ENCODE measurements at places on chromosomes 12 and 14.
A peak's percentile ranks its signal among the peaks of the same experiment; 100 is the strongest.

GRCh38 chr12:76083246-76083903, 1.1 kb downstream of the NAP1L1 start:
- no peak for DNase-seq

GRCh38 chr12:71242511-71242910, 84.7 kb upstream of the TSPAN8 start:
- no peak for DNase-seq

GRCh38 chr12:69388371-69388770, 28.8 kb downstream of the YEATS4 start:
- DNase-seq: peak; percentile 34

GRCh38 chr14:92760524-92760805, 12.0 kb upstream of the LGMN start:
- no peak for DNase-seq

- no peak for DNase-seq
Observed at GRCh38 chr12:87935216-87935615, 94.0 kb downstream of the C12orf50 start.

DNA sequence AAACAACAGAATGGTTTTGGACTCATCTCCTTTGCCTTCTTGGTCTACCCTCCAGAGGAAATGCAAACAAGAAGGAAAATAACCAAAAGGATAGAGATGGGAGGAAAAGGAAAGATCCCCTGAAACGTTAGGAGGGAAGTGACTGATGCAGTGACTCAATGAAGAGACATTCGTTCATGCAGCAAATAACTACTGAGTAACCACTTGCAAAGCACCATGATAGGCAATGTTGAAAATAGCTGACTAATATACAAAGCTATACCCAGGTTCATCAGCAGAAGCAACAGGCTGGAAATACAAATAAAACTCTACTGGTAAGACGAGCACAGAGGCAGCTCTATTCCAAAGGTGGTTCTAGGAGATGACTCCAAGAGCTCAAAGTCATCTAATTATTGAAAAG, 41.8 kb downstream of the R3HDM2 start:
- DNase-seq: no peak

- DNase-seq: peak; percentile 25
Observed at GRCh38 chr12:54719691-54720090, 71.5 kb upstream of the DCD start.

DNA sequence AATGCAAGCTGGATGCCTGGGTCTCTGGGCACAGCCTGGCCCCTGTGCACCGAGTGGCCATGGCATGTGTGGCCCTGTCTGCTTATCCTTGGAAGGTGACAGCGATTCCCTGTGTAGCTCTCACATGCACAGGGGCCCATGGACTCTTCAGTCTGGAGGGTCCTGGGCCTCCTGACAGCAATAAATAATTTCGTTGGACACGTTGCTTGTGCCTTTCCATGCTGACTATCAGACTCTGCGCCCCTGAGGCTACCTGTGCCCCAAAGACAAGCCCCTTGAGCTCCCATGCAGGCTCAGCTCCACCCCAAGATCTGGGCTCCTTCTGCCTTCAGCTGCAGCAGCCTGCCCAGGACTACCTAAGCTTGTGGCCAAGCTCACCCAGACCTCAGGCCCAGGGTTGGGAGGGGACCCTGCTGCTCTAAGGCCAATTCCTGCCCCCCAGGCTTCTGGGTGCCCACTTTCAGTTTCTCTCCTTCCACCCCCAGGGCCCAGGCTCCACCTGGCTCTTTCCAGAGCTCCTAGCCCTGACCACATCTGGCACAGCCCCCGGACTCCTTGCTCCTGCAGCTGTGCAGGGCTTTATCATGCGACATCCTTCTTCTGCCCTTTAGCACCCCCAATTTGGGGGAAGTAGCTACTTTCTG, 11.8 kb downstream of the SERPINA3 start:
- no peak for DNase-seq

- DNase-seq: no peak
Observed at GRCh38 chr12:14913381-14913781, 25.0 kb downstream of the ERP27 start.

- no peak for DNase-seq
Observed at GRCh38 chr12:6821591-6822425, at the start of gene GPR162. Gene GPR162 (plus strand): TSS chr12:6821821. CDS start chr12:6823899, 2,078 bp downstream.

DNA sequence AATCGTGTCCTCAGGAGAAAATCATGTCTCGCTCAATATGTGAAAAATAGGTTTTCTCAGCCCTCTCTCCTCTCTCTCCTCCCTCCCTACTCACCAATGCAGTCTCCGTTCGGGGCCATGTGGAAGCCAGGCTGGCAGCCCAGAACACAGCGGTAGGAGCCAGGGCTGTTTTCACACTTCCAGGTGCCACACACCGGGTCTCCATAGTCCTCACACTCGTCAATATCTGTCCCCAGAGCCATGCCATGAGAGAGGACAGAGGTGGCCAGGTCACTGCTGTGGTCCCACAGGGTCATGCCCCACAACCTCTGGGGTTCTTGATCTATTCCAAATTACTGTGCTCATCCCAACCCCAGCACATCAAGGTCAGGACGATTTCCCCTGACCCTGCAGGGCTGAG, 13.5 kb downstream of the ISCA2 start:
- no peak for DNase-seq

DNA sequence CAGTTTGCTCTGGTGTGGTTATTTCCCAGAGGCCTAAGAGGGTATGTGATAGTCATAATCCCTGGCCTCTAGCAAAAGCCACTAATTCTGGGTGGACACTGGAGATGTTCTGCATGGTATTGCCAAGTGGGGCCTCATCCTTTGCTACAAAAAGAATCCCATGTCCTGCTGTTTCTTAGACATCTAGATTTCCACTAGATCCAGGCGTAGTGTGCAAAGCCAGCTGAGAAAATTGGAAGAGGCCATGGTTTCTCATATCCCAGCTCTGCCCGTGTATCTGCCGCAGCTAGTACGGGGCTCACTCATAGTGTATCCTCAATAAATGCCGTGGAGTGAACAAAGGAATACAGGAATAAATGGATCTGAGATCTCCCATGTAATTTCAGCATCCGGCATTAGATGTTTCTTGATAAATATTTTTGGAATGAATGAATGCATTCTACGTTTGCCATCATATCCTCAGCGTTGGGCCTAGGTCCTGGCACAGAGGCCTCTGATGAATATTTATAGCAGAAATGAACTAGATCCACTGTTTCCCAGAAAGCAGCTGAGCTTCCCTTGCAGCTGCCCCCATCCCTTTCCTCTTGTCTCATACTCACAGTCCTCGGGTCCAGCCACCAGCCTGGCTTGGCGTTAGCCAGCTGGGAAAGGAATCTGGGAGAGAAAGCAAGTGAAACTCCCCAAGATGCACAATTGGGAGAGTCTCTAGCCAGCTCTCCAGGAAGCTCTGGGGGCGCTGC, 76.3 kb upstream of the NOS1 start:
- DNase-seq: no peak

DNA sequence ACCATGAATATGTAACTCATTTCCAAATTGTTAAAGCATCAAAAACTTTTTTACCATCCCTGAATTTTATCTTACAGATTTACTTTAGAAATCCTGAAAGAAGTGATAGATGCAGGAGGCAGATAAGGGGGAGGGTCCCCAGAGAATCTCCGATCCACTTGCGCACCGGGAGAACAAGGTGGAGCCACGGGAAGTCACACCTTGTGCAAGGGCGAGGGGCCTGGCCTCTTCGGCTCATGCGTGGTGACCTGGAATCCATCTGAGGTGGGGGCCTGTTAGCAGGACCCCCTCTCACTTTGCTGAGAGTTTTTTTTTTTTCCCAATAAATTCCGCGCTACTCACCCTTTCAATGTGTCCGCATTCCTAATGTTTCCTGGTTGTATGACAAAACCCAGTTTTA, 80.2 kb upstream of the CDKN3 start:
- DNase-seq: no peak

DNA sequence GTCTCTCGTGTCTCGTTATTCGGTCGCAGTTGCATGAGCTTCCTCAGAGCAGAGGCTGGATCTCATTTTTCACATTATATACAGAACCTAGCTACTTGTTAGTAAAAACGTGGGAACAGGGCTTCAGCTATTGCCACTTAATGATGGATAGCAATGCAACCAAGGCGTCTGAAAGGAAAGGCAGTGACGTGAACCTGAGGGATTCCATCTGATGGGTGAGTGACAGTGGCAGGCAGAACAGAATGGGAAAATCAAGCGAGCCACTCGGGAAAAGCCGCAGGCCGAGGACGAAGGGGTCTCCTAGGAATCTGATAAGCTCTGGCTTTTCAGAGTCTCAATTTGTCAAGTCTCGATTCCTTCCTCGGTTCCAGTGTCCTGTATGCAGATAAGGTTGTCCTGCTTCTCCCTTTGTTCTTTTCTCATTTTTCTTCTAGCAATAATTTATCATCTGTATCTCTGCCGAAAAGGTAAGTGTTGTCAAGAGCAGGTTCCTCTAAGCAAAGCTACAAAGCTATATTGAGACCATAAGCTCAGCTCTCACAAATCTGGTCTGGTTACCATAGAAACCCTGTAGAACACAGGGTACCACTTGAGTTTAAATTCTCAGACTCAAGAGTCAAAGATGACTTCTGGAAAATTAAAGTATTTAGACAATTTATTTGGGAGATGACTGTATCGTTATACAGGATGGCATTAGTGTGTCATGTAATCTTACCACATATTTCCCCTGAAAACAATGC, 416.6 kb downstream of the GLT1D1 start:
- no peak for DNase-seq

GRCh38 chr12:73221836-73222235, 949.7 kb downstream of the TRHDE start:
- no peak for DNase-seq

- DNase-seq: no peak
Observed at GRCh38 chr12:114685869-114686268, 1.9 kb upstream of the TBX3 start.

GRCh38 chr12:9799961-9800360, 27.3 kb upstream of the KLRF1 start:
- DNase-seq: no peak

DNA sequence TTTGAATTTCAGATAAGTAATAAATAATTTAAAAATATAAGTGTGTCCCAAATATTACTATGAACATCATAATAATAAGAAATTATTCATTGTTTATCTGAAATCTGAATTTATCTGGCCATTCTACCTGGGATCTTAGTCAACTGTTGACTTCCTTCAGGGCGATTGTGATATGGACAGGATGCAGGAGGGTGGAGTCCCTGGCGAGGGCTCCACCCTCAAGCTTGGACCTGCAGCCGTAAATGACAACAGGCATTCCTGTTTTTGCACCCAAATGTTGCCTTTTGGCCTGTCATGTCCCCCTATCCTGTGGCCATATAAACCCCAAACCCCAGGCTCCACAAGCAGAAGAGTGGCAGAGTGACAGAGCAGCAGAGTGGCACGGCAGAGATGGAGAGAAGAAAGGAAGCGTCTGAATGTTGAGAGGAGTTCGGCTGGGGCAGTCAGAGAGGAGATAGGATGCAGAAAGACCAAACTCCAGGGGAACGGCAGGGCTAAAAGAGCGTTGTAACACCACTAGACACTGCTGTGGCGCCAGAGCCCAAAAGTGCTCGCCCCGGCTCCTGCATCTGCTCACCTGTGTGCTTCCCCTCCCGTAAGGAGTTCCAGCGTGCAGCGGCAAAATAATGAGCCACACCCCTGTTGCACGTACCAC, 39.4 kb upstream of the FUT8 start:
- DNase-seq: no peak

GRCh38 chr12:128121424-128121823, 145.5 kb upstream of the TMEM132C start:
- no peak for DNase-seq

DNA sequence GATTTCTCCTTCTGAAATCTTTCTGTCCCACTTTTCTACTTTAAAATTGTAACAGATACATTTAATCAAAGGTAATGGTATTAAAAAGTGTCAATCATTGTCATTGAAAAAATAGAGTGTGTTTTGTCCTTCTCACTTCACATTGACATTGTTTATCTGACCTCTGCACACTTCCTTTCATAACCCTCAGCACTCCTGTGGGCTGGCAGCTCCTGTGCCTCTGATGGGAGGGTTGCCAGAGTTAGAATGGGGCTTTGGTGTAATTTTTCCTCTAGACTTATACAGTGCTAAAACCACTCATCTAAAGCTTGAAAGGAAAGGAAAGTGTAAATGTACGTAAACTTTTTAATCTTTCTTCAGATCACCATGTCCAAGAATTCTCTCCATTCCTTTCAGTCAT, 23.7 kb downstream of the KCNA1 start:
- DNase-seq: no peak

DNA sequence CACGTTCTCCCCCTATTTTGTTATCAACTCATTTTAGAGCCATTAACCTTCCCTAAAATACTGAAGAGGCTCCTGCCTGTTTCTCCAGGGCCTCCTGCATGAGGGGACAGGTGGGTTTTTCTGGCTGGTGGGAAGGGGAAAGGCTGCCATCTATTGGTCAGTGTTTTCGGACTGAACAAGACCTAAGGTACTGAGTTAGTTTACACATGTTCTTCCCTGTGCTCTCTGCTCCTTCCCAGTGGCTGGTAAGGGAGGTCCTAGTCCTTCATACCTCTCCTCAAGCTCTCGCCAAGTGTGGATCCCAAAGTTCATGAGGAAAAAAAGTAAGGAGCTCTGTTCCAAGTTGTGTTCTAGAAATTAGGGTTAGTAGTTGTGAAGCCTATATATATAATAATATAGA, 357.5 kb downstream of the FSCB start:
- DNase-seq: no peak

- no peak for DNase-seq
Observed at GRCh38 chr12:95546491-95546813, 4.8 kb downstream of the USP44 start.

DNA sequence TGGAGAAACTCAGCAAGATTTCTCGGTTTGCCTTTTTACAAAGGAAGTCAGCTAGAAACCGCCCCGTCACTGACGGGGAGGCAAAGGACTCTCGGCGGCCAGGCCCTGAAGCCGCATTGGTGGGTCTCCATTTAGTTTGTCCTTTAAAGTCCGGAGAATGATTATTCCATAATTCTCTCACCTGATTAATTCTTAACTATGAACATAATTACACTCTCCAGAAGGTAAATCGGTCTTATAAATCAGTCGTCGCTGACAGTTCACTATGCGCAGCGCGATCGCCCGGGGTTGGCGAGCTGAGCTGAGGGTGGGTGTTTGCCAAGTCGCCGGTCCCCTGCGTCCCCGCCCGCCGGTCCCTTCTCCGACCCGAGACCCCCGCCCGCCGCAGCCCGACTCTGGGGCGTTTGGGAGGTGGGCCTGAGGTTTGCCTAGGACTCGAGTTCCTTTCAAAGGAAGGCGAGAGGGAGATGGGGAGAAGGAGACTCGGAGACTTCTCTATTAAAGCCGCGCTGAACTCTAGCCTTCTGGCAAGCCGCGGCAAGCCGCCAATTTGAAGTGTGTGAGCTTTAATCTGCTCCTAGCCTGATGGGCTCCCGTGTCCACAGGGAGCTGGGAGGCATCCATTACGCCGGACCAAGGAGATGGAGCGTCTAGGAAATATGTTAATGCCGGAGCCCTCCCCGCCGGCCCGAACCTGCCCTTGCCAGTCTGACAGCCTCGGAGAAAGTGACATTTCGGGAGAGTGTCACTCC, 392.9 kb downstream of the NOVA1 start:
- no peak for DNase-seq

DNA sequence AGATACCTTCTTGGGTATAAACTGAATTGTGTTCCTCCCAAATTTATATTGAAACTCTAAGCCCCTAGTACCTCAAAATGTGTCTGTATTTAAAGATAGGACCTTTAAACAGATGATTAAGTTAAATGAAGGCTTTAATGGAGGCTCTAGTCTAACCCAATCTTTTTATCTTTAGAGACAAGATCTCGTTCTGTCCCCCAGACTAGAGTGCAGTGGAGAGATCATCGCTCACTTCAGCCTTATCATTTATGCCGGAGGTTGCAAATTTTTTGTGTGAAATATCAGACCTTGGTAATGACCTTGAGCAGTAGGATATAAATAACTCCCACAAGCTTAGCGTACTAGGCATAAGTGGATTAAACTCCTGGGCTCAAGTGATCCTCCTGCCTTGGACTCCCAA, 81.8 kb downstream of the C14orf132 start:
- DNase-seq: no peak

Measured in inflammatory macrophage (primary cell).